ENCODE measurements at places on chromosomes 5 and 9. TPM values are rescaled to one million over a fixed set of nuclear protein-coding genes. Genes with fewer than 3 reads are reported as not detected.

DNA sequence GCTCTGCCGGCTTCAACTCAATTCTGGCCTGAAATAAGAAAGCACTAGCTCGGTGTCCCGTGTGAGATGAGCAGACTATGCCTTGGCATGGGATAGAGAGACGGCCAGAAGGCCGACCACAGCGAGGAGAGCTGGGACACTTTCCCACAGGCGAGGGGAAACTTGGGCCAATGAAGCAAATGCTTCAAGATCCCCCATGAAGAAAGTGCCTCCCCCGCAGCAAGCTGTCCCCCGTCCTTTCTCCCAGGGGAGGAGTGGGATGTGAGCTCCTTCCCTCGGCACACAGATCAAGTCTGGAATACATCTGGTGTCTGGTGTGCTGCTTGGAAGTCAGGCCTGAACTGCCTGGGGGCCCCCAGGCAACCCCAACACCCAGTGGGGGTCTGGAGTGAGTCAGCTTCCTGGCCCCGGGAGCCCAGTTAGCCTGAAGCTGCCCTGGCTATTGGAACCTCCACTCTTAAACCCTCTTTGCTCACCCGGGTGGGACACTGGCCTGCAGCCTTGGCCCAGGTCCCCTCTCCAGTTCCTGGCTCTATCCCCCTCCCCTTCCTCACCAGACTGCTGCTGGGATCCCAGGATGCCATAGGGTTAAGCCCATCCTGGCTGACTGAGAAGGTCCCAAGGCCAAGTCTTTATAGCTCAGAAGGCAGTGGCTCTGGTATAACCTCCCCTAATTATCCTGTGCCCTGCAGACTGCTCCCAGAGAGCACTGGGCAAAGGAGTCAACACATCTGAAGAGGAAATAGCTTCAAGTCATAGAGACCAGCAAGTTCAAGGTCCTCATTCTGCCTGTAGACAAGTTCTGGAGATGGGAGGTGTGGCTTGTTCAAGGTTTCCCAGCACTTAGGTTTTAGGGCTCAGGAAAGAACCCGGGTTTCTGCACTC, 205.3 kb downstream of the TTLL11 start:
- no peak for DNase-seq

DNA sequence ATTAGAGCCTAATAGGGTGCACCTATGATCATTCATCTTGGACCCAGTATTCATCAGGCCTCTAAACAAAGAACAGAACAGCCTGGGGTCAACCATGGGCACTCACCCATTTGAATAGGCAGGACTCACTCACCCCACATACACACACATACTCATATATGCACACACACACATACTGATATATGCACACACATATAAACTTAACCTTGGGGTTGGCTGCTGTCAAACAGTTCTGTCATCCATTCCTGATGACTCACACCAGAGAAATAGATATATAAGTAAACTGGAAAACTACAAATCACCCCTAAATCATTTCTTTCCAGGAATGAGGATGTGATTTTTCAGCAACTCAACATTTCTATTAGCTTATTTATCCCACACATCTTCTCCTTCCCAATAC, 51.3 kb downstream of the ARL15 start:
- no peak for DNase-seq

GRCh38 chr5:76600716-76601115, 22.5 kb downstream of the F2RL2 start:
- no peak for DNase-seq

DNA sequence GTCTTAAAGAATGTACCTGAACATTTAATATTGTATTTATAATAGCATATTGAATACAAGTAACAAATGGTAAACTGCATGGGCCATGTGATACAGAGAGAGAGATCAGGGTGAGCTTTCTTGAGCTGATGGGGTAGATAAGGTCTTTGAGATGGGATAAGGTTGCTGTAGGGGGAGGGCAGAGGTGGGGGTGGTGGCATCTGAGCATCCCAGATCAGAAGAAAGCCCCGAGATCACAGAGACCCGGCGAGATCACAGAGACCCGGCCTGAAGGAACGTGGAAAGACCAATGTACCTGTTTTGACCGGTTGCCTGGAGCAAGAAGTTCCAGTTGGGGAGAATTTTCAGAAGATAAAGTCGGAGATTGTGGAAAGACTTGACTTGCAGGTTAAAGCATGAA, 6.6 kb downstream of the SMARCA2 start:
- no peak for DNase-seq

GKAP1 gene
- 2.7 TPM for total RNA-seq

- DNase-seq = no peak
Observed at GRCh38 chr9:134205672-134206310, 41.4 kb upstream of the RNU6ATAC start.

SLC25A2 gene
- total RNA-seq = not detected

PRSS3 gene
- total RNA-seq = 5.1 TPM

- no peak for DNase-seq
Observed at GRCh38 chr5:72662305-72662704, 154.2 kb upstream of the TNPO1 start.

DNA sequence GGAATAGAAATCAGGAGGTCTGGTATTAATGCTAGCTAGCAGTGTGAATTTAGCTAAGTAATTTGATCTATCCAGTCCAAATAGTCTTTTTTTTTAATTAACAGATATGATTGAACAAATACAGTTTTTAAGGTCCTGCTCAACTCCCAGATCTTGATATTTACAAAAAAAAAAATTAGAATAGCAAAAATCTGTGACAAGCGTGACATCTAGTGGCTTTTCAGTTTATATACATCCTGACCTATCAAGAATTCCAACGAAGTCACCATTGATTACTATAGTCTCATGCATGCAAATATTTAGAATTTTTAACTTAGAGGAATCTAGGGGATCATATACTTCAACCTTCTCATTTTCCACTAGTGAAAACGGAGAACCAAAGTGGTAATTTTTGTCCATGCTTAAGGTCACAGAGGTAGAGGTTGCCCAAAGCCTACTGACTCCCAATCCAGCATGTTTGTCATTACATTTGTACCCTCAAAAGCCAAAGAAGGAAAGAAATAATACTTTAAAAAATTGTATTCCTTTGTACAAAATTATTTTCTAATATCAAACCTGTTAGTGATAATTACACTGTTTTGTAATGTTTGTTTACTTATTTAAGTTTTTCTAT, 17.6 kb upstream of the TARS1 start:
- DNase-seq = no peak

ACOT12 gene
- total RNA-seq = not detected

- DNase-seq = no peak
Observed at GRCh38 chr5:116358911-116359418, 215.7 kb downstream of the SEMA6A start.

- no peak for DNase-seq
Observed at GRCh38 chr9:85600675-85601263, 141.0 kb downstream of the AGTPBP1 start.

NUTM2G gene
- total RNA-seq = not detected

DNA sequence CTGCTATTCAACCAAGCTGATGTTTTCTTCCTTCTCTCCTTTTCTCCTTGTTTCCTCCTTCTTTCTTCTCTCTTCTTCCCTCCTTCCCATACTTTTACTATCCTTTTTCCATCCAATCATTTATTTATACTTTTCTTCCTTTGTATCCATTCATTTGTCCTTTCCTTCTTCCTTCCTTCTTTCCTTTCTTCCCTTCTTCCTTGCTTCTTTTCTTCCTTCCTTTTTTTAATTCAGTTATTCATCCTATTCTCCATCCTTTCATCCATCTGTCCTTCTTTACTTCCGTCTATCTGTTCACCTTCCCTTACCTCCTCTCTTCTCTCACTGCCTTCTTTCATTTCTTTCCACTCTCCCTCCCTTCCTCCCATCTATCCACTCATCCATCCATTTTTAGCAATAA, 24.0 kb upstream of the PPARGC1B start:
- no peak for DNase-seq

DNA sequence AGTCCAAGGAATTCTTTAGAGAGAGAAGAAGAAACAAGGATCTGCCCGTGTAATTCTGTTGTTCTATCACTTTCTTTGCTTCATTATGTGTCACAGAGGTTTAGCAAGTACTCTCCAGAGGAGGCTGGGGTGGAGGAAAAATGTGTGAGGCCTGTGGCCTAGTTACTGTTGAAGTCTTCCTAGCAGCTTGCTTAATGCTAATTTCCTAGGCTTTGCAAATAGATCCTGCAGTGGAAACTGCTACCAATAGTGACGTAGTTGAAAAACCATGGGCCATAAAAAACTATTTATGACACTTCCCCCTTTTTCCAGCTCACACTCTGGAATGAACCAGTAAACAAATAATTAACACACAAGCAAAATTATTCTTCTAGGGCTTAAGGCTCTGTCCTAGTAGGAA, 27.0 kb upstream of the C9orf72 start:
- no peak for DNase-seq

- peak; percentile 75 for DNase-seq
Observed at GRCh38 chr5:458547-459353, 15.8 kb downstream of the EXOC3 start.

DNA sequence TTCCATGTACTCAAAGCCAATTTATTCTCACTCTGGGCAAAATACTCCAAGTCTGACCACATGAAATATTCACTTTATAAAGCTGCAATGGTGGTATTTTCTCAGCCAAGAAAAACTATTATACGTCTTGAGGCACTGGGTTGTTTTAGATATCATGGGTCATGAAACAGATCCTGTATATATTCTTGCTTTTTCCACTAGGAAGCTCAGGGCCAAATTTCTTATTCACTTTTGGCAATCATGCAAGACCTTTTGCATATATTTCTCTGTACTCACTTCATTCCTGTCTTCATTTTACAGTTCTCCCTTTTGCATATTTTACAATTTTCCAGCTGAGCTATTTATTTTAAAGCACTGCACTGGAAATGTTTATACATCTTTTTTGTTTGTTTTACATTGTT, 49.8 kb downstream of the GABBR2 start:
- no peak for DNase-seq

GLRA1 gene
- not detected for total RNA-seq

- no peak for DNase-seq
Observed at GRCh38 chr9:137989999-137990715, 112.6 kb downstream of the CACNA1B start.

- DNase-seq = no peak
Observed at GRCh38 chr9:99405359-99405758, 183.3 kb downstream of the SEC61B start.

GRCh38 chr5:90099099-90099498, 310.5 kb downstream of the CETN3 start:
- no peak for DNase-seq

DNA sequence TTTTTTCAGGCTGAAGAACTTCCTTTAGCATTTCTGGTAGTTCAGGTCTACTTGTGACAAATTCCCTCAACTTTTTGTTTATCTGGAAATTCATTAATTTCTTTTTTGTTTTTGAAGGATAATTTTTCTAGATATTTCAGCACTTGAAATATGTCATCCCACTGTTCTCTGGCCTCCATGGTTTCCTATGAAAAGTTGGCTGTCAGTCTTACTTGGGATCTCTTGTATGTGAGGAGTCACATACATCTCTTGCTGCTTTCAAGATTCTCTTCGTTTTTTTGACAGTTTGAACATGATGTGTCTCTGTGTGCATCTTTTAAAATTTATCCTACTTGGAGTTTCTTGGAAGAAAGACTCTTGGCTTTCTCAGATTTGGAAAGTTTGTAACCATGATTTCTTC, 79.5 kb downstream of the RIC1 start:
- DNase-seq = no peak

CCDC180 gene
- total RNA-seq = 1.0 TPM

- DNase-seq = no peak
Observed at GRCh38 chr5:127112347-127112864, 39.1 kb upstream of the C5orf63 start.

SEMA5A gene
- total RNA-seq = 4.0 TPM
